ENCODE measurements at places on chromosomes 7 and 10.

GRCh38 chr10:49186613-49187012 lies 1.6 kb downstream of the TMEM273 start:
- no peak for DNase-seq

DNA sequence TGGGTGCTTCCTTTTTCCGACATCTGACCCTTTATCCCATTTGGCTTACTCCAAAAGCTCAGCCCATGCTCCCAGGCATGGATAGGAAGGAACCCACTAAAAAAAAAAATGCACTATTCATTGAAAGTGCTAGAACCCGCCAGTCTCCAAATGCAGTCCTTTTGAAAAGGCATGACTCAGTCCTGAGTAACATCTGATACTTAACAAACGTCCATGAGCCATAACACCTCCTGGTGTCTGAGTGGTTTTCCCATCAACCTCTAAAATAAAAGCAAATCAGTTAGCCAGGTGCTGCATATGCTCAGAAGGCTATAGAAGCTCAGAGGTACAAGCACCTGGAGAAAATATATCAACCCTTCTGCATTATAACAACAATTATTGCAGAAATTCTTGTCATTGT lies 45.0 kb upstream of the CACUL1 start:
- peak; percentile 32 for DNase-seq

DNA sequence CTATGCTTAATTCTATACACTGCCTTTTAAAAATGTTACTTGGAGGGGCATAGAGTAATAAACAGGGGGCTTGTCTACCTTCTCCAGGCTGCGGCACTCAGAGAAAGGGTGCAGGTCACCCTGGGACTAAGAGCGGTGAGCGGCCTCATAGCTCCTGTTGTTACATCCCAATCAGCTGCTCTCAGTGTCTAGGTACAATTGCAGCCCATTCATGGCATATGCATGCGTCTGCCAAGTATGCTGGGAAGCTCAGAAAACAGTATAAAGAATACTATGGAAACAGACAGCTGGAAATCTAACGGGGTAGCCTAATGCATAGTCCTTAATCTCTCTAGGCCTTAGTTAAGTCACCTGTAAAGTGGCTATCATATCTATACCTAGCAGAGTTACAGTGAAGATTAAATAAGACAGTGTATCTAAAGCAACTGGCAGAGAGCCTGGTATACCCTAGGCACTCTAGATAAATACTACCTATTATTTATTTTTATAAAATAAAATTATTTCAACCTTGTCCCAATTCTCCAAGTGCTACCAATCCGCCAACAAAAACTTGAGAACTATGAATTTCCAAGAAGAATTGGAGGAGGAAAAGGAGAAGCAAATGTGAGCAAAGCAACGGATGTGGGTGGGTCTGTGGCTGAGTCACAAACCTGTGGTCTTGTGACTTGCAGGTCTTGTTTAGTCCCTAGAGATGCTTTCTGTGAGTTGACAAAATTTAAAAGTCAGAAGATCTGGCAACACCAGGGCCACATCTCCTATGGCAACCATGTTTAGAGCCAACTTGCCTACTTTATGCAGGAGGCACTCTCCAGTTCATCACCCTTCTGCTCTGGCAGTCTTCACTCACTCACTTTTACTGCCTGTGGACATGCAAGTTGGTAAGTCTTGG lies 183.0 kb downstream of the RAPGEF5 start:
- DNase-seq = peak; percentile 14

DNA sequence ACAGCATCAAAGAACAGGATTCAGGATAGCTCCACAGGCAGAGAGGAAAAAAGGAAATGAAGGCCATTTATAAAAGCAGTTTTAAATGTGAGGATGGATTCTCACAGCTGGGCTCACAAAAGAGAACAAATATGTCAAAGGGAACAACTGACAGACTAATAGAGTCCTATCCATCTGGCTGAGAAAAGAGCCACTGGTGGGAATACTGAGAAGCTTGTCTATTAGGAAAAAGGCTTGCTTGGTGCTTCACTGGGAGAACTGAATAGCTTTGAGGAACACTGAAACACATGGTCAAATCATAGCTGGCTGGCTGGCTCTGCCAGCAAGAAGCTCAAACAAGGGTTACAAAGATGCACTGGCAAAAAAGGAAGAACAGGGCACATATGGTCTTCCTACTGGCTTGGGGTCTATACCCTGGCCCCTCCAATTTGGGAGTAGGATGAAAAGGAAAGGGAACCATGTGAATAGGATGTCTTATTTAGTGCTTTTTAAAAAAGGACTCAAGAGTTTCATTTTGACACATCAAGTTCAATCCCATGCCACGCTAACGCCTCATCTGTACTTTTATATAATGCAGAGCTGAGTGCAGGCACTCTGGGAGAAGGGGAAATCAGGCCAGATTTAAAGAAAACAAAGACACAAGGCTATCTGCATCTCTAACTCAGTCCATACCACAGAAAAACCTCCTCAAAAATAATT lies 44.8 kb upstream of the KCNIP2 start:
- DNase-seq = no peak

DNA sequence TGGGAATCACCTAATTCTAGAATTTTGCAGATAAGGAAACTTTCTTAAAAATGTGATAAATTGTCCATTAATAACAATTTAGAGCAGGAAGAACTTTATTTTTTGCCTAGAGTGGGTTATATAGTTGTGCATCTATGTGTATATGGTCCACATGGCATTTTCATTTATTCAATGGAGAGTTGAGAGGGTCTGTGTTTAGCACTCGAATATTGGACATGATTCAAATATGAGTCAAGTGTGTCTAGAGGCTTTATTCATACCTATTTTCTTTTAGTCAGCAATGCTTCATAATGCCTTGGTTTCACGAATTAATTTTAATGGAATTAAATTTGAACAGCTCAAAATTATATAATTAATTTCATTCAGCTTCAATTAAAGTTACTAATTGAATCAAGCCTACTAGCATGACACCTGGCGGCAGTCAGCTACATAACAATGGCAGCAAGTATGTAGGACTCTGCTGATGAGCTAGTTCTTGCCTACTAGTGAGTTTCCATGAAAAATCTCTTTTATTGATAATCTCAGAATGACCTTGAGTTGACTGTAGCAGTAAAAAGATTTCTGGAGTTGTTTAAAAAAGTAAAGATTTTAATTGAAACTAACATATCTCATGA lies 17.7 kb downstream of the MDFIC start:
- no peak for DNase-seq

- DNase-seq = no peak
Observed at GRCh38 chr10:91541481-91541880, 91.4 kb downstream of the PPP1R3C start.

DNA sequence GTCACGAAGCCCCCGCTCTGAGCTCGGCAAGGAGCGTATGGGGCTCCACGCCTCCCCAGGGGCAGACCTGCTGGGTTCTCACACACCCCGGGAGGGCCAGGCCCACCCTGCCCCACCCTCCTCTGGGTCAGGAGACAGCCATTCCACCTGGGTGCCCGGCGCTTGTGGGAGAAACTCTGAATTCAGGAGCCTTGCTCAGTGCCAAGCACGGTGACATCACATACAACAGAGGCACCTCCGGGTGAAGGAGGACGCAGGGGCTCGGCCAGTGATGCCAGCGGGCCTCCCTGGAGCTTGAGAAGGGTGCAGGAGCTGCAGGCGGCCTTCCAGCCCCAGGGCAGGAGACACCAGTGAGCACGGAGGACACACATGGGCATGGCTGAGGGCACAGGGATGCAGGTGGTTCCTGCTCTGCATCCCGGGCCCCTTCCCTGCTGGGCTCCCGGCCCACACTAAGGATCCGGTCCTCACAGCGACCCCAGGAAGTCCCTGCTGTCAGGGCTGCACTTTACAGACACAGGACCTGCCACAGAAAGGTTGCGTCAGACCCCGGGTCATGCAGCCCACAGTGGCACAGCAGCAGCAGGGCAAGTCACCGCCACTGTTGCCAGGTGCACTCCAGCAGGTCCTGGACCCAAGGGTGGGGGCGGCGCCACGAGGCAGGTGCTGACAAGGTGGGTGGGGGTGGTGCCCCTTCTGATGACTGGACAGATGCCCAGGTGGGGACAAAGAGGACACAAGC lies 108.0 kb downstream of the MAD1L1 start:
- DNase-seq = no peak

DNA sequence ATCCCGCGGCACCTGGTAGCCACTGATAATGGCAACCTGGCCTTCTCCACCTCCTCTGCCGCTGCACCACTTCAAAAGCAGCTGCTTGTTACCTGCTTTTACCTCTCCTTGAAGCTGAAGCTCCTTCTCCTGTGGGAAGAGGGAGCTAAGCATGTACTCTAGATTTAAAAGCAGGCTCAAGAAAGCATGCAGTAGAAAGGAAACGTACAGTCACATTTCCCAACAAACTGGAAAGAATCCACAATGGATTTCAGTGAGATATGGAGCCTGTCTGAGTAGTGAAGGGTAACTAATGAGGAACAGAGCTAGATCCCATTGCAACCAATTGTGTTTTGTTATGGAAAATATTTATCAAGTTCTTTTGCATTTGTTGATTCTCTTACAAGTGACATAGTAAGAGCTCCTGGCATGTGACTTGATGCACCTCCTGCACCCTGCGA lies 457.4 kb upstream of the GALNT17 start:
- no peak for DNase-seq

- peak; percentile 93 for DNase-seq
Observed at GRCh38 chr10:124626759-124627380, 117.3 kb downstream of the FAM53B start.

GRCh38 chr7:2084331-2084730 lies 148.4 kb downstream of the MAD1L1 start:
- no peak for DNase-seq

DNA sequence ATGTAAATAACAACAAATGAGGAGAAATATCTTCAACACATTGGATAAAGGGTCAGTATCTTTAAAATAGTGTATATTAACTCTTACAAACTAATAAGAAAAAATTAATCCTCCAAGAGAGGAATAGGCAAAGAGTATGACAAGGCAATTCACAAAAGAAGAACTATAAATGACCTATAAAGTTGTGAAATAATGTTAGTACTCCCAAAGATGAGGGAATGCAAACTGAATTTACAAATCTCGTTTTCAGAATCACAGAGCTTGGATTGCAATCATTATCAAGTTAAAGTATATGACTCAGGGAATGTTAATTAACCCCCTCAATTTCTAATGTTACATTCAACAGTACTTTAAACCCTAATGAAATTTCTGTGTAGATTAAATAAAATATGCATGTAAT lies 87.3 kb upstream of the TARP start:
- DNase-seq = no peak

GRCh38 chr10:28082885-28083284 lies 84.0 kb upstream of the ODAD2 start:
- no peak for DNase-seq

DNA sequence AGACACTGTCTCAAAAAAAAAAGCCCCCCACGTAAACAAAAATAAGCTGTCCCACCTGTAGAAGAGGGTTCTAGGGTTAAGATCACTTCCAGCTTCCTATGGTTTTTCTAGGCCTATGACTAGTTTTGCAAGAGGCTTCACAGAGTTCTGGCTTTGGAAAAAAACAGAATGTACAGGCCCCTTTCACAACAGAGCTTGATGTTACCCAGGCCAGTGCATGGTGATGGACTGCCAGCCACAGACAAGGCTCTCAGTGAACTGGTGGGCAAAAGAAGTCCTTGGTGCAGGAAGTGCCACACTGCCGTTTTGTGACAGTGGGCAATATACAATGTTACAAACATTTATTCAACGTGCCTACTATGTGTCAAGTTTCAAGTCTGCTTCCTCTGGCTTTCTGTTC lies 18.3 kb upstream of the EFCAB10 start:
- DNase-seq = no peak

DNA sequence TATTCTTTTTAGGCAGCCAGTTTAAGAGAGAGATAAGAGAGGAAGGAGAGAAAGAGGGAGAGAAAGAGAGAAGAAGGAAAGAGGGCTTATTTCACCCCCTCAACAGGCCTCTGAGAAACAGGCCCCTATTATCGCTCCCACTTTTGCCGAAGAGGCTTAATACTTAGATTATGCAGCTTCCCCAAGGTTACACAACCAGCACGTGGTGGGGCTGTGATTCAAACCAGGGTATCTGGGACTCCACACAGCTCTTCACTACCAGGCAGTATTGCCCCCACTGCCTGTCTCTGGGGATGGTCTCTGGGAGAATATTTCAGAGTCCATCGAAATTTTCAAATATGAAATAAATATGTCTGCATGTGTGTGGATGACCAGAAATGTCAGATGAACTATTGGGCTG lies 3.0 kb downstream of the GIMAP1 start:
- no peak for DNase-seq

DNA sequence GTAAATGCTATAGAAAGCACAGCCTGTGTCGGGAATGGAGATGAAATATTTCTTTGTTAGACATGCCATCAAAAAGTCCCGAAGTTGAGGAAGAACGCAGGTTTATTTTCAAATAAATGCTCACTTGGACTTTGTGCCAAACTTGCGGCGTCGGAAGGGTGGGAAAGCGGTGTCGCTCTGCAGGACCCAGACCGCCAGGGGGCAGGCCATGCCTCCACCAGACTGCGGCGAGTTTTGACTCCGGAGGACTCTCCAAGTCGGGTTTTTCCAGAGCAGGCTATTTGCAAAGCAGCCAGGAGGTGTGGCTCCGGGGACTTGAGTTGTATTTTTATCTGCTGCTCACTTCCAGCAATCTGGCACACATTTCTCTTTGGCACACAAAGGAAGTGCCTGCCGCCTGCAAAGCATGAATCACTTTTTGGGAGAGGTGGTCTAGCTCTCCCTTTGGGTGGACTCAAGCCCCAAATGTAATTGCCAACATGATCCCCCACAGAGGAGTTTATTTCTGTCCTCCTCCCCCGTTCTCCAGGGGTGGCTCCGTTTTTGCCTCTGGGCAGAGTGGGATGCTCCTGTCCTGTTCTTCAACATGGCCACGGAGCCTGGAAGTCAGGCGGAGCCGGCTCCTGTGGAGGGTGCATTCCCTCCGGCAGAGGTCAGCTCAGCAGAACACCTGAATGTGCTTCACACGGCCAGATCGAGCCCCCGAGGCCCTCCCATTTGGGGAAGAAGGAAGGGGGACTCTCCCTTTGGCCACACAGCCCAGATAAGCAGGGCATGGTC lies 82.3 kb upstream of the GPR26 start:
- DNase-seq = peak; percentile 56

DNA sequence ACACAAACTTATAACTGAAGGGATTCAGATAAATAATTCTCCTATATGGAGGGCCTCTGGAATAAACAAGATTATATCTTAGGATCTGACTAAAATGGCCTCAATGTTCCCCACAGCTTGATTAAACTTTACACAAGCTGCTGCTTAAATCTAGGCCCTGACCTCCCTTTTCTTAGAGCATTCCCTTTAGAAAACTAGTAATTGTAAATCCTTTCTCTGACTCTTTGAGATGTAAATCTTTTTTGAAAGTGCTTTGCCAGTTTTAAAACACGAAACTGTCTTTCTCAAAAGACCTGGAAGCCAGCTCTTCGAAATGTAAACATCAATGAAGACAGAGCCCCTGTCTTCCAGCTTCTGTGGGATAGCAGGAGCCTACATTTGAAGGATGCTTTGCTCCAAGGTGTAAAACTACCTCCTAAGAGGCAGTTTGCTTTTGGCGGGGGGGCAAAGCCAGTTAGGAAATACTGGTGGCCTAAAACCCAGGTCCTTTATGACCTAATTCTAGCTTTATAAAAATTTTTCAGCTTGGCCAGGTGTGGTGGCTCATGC lies 758.7 kb downstream of the CNTNAP2 start:
- DNase-seq = no peak

GRCh38 chr10:44008270-44008916 lies 359.7 kb upstream of the ZNF32 start:
- peak; percentile 38 for DNase-seq

Measured in SW480 (cell line).